ENCODE measurements at places on chromosomes 4 and X. TPM values are rescaled to one million over a fixed set of nuclear protein-coding genes. Genes with fewer than 3 reads are reported as not detected.

Gene FMR1NB
- polyA plus RNA-seq, result not detected

Gene BANK1
- 0.11 TPM for polyA plus RNA-seq

Gene TMEM35A
- polyA plus RNA-seq, result 0.07 TPM

Gene HPSE
- polyA plus RNA-seq, result 7.7 TPM

- no peak for DNase-seq
These were observed 124.1 kb upstream of the TBL1X start for GRCh38 chrX:9340598-9341290.

DNA sequence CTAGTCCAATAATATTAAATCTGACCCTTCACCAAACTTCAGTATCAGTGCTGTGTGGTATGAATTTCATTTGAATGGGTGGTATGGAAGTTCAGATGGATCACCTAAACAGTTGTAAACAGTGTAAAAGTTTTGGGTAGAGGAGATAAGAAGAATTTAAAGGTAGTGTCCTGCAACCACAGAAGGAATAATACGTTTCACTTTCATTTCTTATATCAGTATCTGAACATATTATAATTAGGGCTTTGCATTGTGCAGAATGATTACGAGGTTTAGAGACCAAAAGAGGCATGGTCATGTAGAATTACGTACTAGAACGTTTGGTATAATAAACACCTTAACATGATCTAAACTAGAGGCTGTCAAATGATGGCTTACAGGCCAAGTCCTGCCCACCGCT lies 116.1 kb downstream of the PDLIM5 start:
- no peak for DNase-seq

DNA sequence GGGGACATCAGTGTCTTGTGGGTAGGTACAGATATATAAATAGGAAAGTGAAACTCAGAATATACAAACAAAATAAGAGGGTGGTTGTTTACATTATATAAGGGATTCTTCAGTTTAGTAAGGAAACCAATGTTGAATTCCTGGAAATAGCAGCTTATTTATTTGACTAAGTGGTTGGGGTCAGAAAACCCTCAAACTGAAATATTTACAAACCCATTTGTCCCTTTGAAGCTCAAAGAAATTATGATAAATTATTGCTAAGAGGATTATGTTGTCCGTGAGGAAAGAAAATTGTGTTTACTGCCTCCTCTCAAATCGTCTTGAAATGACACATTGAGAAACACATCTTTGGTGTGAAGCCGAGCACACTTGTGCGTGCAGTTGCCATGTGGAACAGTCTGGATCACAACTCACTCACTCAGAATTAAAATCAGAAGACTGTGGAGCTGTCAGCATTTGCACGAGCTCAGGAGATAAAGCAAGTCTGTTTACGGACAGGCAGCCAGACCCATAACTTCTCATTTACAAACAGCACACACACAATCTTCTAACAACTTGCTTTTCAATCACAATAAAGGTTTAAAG lies 46.8 kb upstream of the SETD7 start:
- no peak for DNase-seq

DNA sequence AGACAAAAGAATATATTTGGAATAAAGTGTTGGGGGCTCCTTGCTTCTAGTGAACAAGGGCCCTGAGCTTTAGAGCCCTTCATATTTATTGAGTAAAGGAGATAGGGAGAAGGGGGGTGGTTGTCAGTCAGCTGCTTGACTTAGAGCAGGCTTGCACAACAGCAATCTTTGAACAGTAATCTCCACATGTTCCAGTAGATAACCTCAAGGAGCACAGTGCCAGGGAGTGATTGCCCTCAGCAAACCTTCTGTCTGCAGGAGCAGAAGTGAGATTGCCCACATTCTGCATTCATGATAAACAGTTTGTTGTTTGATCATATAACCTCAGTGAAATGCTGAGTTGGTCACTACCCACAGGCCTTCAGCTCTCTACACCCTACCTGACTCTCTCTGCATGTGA lies 205.8 kb upstream of the CXCL13 start:
- DNase-seq, result no peak

DNA sequence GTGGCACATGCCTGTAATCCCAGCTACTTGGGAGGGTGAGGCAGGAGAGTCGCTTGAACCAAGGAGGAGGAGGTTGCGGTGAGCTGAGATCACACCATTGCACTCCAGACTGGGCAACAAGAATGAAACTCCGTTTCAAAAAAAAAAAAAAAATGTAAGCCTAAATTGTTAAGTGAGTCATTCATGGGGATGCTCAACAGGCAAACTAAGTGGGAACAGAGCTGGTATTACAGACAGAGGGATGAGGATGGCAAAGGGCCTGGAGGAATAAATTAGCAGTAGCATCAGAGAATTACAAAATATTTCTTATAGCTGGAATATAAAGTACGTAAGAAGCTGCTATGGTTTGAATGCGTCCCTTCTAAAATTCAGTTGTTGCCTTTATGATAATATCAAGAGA lies 43.4 kb upstream of the OGT start:
- DNase-seq, result no peak

DNA sequence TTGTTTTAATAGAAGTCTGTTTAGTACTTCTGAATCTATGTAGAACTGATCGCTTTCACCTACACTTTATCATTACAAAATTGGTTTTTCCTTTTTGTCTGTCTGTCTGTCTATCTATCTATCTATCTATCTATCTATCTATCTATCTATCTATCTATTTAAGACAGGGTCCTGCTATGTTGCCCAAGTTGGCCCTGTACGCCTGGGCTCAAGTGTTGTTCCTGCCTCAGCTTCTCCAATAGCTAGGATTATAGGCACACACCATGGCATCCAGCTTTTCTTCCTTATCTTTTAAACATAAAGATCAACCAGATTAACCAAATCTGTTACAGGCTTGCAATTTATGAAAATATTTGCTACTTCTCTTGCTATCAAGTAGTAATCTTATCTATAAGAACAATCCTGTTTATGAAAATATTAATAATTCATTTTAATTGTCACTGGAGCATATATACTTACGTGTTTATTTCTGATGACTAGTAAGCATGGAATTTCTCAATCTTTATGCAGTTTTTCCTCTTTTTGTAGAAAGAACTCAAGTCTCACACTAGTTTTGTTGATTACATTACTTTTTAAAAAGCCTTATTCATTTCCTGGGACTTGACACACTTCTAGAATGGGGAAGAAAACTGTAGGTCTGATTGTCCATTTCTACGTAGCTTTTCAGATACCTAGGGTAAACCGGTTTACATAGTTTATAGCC lies 24.5 kb downstream of the KIAA0232 start:
- no peak for DNase-seq
